SJSA1 (cell line): ENCODE measurements at places on chromosomes 2 and 18. TPM values are rescaled to one million over a fixed set of nuclear protein-coding genes. Genes with fewer than 3 reads are reported as not detected.
A peak's percentile ranks its signal among the peaks of the same experiment; 100 is the strongest.

- DNase-seq = no peak
These were observed 18.0 kb downstream of the PTPN18 start for GRCh38 chr2:130373808-130374365.

DNA sequence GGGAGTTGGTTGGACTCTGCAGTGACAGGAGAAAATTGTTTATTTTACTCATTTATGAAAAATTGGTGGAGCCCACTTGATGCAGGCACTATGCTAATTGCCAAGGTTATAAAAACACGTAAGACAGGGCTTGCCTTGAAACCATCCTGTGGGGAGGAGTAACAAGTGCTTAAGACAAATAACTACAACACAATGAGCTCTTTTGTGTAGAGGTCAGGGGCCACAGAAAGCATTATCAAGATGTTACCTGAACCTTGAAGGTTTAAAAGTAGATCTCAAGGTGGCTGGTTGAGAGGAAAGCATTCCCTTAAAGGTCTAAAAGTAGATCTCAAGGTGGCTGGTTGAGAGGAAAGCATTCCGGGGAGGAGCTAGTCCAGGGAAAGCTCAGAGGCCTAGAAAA lies 381.8 kb upstream of the POU3F3 start:
- DNase-seq = no peak

ARHGEF33 gene
- total RNA-seq = not detected in 2 replicates

GRCh38 chr2:27261926-27262298 lies 935 bp downstream of the SLC30A3 start:
- DNase-seq = no peak

GRCh38 chr2:233700028-233700635 lies 7.4 kb downstream of the UGT1A6 start:
- DNase-seq = peak; percentile 63

- DNase-seq = no peak
These were observed 156.4 kb downstream of the NCKAP5 start for GRCh38 chr2:133411857-133412256.

CSRNP3 gene
- not detected in 2 replicates for total RNA-seq

GRCh38 chr2:36859366-36859792 lies 107.0 kb downstream of the STRN start:
- no peak for DNase-seq

IL36A gene
- total RNA-seq = not detected in 2 replicates

DNA sequence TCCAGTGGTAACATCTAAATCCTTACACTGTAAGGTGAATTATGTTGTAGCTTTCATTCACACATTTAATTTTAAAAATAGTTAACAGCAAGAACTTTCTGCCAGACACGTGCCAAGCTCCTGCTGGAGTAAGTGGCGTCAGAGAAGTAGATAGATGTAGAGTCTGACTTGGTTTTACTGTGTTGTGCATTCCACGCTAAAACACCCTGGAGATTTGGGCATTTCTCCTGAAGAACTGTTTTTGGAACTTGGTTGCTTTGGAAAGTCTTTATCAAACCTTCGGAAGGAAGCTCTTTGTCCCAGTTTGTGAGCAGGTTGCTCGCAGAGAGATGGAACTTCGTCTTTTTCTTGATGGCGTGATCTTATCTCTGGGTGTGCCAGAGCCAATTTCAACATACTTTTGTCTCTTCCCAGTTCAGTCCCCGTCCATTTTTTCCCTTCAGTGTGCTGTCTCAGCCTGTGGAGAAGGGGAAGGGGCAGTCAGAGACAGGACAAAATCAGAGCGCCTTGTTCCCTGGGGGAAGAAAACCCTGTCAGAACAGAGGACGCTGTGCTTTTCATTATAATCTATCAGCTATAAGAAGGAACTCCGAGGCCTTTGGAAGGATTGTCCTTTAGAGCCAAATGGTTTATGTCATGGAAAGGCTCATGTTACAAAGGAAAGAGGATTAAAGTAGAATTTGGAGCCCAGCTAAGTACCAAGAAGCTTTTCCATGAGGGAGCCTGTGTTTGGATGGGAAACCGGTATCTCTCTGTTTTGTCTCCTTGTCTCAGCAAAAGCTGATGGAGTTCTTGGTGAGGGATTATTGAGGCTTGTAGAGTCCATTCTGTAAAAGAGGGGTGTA lies 18.9 kb downstream of the GRHL1 start:
- no peak for DNase-seq

CCDC93 gene
- 10.1 and 15.2 TPM in 2 replicates for total RNA-seq

- DNase-seq = no peak
These were observed 4.8 kb upstream of the KCNG2 start for GRCh38 chr18:79792988-79793355.

- DNase-seq = no peak
These were observed 3.5 kb downstream of the INHBB start for GRCh38 chr2:120349440-120349921.

DNMT3A gene
- total RNA-seq = 3.6 and 4.7 TPM in 2 replicates

REG3G gene
- not detected in 2 replicates for total RNA-seq

GRCh38 chr2:143796051-143796450 lies 666.8 kb downstream of the ARHGAP15 start:
- no peak for DNase-seq

- DNase-seq = no peak
These were observed 87.1 kb downstream of the POLE4 start for GRCh38 chr2:75045526-75046050.

DNA sequence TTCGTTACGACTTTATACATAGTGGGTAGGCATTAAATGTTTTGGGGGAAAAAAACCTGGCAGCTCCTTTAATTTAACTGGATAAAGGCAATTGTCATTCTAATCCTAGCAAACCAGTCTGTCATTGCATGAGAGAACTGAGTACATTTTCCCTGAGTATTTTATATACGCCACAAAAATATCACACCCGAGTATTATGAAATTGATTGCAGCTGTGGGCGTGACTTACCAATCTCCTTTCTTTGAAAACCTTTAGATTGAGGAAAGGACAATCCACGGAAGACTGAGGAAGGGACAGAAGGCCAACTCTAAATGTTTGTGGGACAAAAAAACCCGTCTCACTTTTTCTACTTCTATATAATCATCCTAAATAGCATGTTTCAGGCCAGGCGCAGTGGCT lies 9.0 kb downstream of the TM4SF20 start:
- DNase-seq = no peak

FNDC4 gene
- 2.2 and 3.9 TPM in 2 replicates for total RNA-seq

PDCD1 gene
- total RNA-seq = not detected in 2 replicates

GRCh38 chr2:9739531-9739964 lies 103.7 kb upstream of the TAF1B start:
- no peak for DNase-seq

DNA sequence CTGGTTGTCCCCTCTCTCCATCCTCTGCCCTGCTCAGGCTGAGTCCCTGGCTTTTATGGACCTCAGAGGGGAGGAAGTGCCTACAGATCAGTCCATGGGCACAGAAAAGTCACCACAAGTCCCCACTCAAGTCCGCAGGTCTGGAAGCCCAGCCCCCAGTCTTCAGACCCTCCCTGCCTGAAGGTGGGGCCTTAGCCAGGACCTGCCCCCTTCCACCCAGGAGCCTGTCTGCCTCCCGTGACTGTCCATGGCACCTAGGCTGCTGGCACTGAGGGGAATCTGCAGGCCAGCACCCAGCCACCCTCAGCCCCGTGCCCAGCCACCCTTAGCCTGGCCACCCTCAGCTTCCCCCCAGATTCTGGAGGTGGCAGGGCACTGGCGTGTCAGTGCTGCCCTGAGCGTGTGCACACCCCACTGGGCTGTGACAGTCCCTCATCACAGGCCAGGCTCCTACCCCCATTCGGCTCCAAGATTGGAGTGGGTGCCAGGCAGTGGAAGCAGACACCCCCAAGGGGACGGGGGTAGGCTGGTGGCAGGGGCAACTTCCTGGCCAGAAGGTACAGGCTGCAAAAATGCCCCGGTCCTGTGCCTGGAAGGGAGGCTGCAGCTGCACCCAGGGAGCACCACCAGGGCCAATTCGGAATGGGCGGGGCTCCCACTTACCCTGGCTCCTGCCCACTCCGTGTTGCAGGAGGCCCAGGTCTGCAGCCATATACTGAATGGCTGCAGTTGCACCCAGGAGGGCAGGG lies 154.7 kb upstream of the RMP24 start:
- DNase-seq = no peak

ZNF892 gene
- total RNA-seq = 1.9 TPM in 2 replicates

CIB4 gene
- total RNA-seq = not detected in 2 replicates

SCN2A gene
- total RNA-seq = 0.05 TPM in 1 of 2 replicates, not detected in the other

DNA sequence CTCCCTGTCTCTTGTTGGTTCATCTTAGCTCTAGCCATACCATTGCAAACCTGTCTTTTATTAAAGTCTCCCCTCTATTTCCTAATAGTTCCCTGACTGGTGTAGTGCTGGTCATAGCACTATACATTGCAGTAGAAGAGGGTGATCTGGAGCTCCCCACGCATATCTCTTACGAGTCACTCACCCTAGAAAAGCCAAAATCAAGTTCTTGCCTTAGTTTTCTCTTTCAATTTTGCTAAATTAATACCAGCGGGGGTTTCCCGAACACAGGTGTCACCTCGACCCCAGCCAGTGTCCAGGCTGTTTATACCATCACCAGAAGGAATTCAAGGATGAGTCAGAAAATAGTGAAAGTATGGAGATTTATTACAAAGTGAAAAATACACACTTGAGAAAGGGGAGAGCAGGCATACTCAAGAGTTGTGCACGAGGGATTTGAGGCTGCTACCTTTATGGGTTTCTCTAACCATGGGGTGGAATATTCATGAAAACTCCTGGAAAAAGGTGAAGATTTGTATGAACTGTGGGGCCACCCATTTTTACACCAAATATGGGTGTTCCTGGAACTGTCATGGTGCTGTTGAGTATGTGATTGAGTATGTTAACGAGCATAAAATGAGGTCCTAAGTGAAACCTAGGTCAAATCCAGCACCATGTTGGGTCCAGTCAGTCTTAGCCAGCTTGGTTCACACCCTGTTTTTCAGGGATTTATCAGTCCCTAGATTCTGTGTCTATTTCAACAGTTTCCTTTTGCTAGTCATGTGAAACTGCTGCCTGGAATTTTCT lies 20.2 kb downstream of the PROKR1 start:
- DNase-seq = no peak

GRCh38 chr2:239870863-239871262 lies 154.3 kb downstream of the NDUFA10 start:
- no peak for DNase-seq

DNA sequence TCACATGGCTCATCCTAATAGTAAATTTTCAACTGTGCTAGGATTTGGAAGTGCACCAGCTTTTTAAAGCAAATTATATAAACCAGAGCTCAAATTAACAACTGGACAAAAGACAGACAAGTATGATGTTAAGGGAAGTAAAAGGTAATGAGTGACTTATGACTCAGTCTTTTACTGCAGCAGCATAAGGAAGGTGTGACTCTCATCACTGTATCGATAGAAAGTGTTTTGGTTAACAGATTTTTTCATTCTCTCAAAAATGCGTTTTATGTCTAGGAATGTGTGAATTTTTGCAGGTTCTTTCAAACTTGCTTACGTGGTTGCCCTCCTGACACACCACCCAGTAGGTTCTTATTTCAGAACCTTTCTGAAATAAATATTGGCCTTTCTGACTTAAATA lies 244.2 kb upstream of the BOD1L2 start:
- no peak for DNase-seq

DNA sequence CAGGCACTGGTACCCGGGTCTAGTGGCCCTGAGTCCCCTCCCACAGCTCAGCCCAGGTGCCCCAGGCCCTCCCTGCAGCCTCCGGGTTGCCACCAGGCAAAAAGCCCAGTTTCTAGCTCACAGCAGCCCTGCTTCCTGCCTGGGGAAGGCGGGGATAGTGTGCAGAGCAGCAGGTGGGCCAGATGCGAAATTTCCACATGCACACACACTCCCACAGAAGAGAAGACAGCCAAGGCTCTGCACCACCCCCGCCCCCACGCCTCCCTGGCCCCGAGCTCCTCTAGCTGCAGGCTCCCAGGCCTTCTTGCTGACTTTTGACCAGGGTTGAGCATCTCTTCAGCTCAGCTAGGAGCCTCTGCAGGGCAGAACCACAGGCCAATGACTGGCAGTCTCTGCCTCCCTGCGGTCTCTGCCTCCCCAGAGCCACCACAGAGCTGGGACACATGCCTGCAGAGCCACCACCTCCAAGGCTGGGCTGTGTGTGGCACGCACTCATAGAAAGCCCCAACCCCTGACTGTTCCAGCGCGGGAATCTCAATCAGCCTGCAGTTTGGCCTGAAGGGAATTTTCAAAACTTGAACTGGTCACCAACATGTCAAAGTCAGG lies 7.2 kb downstream of the SLC66A2 start:
- no peak for DNase-seq

- no peak for DNase-seq
These were observed 7.3 kb downstream of the TEX261 start for GRCh38 chr2:70987386-70987785.

ERMN gene
- total RNA-seq = not detected in 2 replicates

KCNK3 gene
- total RNA-seq = not detected in 2 replicates

DNA sequence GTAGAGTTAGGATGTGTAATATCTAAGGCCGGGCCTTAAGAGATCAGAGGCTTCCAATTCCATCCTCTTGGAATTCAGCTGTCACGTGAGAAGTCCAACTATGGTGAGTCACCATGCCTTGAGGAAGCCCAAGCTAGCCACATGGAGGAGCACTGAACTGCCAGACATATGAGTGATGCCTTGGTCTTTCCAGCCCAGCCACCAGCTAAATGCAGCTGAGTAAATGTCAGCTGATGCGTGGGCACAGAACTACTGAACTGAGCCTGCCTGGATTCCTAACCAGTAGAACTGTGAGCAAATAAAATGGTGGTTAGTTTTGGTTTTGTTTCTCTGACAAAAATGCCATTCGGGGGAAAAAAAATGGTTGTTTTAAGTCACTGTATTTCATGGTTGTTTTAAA lies 153.7 kb upstream of the SERTAD2 start:
- peak; percentile 87 for DNase-seq

- DNase-seq = no peak
These were observed 13.8 kb downstream of the CERKL start for GRCh38 chr2:181643151-181643550.

DNA sequence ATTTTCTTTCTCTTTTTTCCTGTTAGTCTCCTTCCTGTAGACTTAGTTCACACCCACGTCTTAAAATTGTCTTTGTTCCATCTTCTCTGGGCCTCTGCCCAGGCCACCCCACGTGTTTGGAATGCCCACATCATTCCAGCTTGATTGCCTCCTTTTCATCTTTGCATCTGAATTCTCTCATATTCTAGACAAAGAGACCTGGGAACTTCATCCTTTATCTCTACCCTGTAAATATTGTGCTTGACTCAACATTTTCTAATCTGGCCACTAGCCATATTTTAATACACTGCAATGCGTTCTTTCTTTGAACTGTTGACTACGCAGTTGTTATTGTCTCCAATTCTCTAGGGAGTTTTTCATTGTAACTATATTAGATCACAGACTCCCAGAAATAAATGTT lies 187.5 kb upstream of the NRXN1 start:
- DNase-seq = no peak

CDH20 gene
- total RNA-seq = not detected in 2 replicates

FOSL2 gene
- 28.8 and 44.7 TPM in 2 replicates for total RNA-seq

CRYGD gene
- total RNA-seq = not detected in 2 replicates

GRCh38 chr18:44594799-44595467 lies 85.8 kb upstream of the SETBP1 start:
- DNase-seq = peak; percentile 60

ANKRD62 gene
- not detected in 2 replicates for total RNA-seq

- no peak for DNase-seq
These were observed 42.7 kb downstream of the SETBP1 start for GRCh38 chr18:44723411-44723810.

DBI gene
- total RNA-seq = 98.6 and 173 TPM in 2 replicates

- DNase-seq = no peak
These were observed 1.6 kb upstream of the TMEM37 start for GRCh38 chr2:119430023-119430498.
